ENCODE measurements at places on chromosomes 7 and 10.

DNA sequence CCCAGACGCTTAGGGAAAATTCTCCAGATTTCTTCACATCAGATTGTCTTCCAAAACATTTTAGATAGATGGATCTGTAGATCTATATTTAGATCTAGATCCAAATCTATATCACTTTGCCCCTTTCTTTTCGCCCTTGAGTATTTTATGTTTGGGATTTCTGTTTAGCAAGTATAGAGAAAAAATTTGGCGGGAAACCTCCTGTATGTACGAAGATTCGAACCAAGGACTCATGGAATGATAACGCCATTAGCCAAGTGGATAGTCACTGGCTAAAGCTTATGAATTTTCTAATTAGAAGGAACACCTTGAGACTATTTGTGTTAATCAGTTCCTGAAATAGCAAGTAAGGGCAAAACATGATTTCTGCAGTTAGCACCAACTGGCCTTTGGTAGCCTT, 1.2 kb downstream of the THNSL1 start:
- no peak for DNase-seq

GRCh38 chr7:5532536-5533335, 109.1 kb upstream of the TNRC18 start:
- DNase-seq, result peak; percentile 91

- DNase-seq, result no peak
These were observed 380.3 kb upstream of the SEMA3C start for GRCh38 chr7:81298951-81299666.

DNA sequence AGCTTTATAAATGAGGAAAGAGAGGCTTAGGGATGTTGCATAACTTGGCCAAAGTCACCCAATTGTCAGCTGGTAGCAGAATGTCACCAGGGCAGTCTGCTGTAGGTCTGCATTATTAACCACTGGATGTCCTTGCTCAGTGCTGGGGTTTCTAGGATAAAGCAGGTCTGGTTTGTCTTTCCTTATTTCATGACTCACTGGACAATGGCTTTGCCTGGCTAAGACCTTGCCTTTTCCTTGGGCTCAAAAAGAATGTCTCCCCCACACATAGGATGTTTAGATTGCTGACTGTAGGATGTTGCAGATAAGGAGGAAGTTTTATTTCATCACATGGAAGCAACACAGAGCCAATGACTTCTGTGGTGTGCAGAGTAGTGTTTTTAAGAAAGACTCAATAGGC, 29.4 kb downstream of the WDFY4 start:
- no peak for DNase-seq

DNA sequence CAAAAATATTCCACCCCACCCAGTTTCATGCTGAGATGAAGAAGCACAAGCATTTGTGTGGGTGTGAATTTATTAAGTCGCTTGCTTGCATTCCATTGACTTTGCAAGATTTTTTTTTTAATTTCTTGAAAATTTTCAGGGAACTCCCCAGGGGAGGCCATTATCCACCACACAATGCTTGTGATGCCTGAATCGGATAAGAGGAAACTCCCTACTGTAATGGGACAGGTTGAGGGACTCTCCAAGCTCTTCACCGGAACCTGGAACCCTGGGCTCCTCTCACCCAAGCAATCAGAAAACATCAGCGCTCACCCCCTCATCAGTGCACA, 153.6 kb upstream of the ZMIZ1 start:
- DNase-seq, result no peak

GRCh38 chr7:151094675-151095074, 8.4 kb downstream of the AGAP3 start:
- no peak for DNase-seq

- DNase-seq, result no peak
These were observed 141.4 kb downstream of the GRID1 start for GRCh38 chr10:86225103-86225782.

DNA sequence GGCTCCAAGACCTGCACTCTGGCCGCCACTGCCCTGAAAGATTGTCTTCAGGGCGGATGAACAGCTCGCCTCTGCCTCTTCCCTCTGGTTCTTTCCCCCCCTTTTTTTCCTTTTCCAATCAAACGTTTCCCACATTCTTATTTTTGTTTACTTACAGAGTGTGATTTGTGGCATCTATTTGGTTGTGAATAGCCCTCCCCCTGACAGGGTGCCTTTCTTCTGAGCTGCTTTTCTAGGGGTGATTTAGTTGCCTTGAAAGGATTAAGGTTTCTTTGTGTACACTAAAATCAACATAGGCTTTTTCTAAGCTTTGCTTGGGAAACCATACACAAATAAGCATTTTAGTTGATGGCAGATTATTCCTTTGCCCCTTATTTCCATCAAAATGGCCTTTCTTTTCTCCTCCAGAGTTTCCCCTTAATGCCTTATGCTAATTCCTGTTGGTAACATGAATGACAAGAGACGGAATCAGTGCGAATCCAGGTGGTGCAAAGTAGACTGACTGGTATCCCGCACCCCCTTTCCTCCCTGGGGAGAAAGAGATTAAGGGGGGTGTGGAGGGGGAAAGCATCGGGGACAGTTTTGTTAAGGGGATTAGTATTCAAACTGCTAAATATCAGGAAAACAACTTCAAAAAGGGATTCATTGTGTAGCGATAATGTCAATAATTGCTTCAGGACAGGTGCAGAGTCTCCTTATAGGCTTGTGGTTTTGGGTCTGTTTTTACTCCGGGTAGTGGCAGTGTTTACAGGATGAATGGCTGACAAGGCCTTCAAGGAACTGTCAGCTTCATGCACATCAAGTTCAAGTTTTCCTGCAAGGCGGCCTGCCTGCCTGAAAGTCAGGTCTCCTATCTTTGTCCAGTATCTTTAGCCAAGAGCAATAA, 431.6 kb upstream of the GALNT17 start:
- no peak for DNase-seq

DNA sequence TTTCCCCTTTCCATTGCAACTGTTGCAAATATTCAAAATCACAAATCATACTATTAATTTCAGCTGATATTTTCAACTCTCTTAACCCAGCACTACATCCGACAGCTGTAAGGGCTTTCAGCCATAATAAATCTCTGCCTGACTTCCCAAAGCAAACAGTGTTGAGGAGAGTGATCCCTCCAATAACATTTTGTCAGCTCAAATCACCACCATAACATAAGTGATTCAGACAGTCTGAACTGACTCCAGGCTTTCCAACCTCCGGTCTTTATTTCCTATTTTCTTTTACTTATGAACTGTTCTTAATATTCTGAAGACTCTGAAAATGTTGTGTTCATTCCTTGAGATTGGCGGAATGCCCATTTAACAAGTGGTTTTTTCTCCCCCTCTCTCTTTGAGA, 1085.9 kb downstream of the GATA3 start:
- DNase-seq, result no peak

- no peak for DNase-seq
These were observed 91.3 kb downstream of the POU6F2 start for GRCh38 chr7:39069031-39069430.

- DNase-seq, result no peak
These were observed 319.6 kb upstream of the ZMIZ1 start for GRCh38 chr10:78749200-78749599.

- no peak for DNase-seq
These were observed 77.1 kb upstream of the NFE2L3 start for GRCh38 chr7:26074919-26075318.

DNA sequence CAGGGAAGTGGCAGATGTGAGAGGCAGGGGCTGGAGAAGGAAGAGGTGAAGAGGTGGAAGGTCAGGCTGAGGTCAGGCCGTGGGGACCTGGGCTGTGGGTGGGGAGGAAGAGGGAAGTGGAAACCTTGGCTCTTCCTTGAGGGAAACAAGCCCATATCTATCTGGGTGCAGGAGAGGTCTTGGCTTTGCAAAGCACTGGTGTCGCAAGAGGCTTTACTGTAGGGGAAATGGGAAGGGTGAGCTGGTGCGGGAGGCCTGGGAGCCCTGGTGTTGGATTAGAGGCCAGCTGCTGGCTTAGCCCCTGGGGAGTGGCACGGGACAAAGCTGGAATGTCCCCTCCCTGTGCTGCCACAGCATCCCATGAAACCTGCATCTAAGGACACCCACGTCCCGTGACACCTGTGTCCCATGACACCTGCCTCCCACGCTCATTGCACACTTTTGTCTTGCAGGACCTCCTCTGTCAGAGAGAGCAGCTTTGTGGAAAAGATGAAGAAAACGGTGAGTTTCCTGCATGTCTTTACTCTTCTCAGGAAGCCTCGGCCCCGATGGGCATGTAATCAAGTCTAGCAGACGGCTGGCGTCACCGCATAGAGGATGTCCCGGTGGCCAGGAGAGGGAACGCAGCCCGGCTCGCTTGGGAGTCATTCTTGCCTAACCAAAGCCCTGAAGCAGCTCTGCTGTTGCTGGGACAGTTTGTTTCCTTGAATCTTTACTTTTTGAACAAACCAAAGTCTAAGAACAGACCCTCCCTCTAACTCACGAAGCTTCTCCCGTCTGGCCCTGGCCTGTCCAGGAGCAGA, 22.2 kb downstream of the TMEM120A start:
- DNase-seq, result peak; percentile 95

- DNase-seq, result no peak
These were observed 150.1 kb upstream of the NPS start for GRCh38 chr10:127398971-127399365.

GRCh38 chr7:134752006-134752760, 27.3 kb upstream of the CALD1 start:
- no peak for DNase-seq

DNA sequence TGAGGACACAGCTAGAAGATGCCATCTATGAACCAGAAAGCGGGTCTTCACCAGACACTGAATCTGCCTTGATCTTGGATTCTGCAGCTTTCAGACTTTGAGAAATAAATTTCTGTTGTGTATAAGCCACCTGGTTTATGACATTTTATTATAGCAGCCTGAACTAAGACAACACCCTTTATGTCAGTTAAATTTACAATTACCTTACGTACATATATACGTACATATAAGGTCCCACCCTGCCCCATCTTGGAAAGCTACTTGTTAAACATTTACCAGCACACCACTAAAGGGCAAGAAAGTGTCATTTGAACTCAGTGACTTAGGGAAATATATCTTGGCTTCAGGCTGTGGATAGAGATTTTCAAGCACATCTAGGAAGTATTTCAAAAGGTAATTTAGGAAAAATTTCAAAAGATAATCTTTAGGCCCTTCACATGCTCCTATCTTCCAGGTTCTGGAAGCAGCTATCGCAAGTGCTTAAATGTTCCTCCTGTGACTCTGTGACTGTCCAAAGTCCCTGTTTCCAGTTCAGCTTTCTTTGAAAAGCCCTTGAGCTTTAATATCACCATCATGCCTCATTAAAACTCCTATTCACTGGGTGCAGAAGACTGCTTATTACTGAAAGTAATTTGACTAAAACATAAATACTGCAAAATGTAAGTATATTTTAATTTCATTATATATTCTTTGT, 9.6 kb upstream of the SRI start:
- no peak for DNase-seq

- DNase-seq, result no peak
These were observed 29.3 kb downstream of the TNS3 start for GRCh38 chr7:47552621-47553020.

- DNase-seq, result no peak
These were observed 229.6 kb downstream of the CREB5 start for GRCh38 chr7:28641752-28642545.

- DNase-seq, result no peak
These were observed 234.5 kb upstream of the FZD1 start for GRCh38 chr7:91029688-91030087.

- DNase-seq, result no peak
These were observed 30.3 kb downstream of the IMMP2L start for GRCh38 chr7:111531993-111532392.

DNA sequence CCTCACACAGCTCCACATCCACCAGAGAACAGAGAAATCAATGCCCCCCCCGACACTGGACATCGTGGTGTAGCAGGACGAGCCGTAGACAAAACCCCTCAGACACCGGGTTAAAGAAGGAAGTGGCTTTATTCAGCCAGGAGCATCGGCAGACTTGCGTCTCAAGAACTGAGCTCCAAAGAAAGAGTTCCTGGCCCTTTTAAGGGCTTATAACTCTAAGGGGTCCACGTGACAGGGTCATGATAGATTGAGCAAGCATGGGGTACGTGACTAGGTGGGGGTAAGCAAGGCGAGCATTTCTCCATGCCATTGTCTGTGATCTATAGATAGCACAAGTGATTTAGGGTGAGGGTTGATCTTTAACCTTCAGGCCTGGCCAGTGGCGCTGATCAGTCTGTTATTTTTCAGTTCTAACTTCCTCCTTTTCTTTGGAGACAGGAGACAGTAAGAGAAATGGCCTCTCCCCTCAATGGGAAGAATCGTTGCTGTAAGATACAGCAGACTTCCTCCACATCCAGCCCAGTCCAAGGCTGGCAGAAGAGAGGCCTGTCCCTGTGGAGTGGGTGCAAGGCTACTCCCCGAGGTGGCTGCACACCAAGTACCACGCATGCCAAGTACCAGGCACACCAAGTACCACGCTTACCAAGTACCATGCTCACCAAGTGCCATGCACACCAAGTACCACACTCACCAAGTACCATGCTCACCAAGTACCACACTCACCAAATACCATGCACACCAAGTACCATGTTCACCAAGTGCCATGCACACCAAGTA, 19.5 kb upstream of the PPP2R2D start:
- peak; percentile 48 for DNase-seq

GRCh38 chr7:130151591-130152492, 53.4 kb downstream of the TMEM209 start:
- no peak for DNase-seq

GRCh38 chr10:44393834-44394547, 9.1 kb upstream of the CXCL12 start:
- DNase-seq, result no peak

DNA sequence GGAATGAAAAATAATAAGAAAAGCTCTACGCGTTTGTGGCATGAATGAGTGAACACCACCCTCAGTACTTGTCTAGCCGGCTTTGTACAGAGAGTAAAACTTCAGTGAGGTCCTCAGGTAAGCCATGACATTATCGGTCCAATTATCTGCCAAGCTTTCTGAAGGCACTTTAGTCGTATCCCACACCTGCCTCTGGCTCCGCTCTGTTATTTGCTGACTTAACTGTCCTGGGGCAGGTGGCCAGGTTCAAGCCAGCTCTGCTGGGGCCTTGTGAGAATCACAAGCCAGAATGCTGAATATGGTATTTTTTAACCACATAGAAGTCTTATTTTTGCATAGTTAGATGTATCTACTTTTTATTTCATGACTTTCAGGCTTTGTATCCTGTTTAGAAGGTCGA, 66.0 kb upstream of the FHIP2A start:
- DNase-seq, result no peak

GRCh38 chr10:992871-993270, 4.6 kb downstream of the GTPBP4 start:
- DNase-seq, result no peak

GRCh38 chr7:147721962-147722830, 868.4 kb upstream of the C7orf33 start:
- no peak for DNase-seq

DNA sequence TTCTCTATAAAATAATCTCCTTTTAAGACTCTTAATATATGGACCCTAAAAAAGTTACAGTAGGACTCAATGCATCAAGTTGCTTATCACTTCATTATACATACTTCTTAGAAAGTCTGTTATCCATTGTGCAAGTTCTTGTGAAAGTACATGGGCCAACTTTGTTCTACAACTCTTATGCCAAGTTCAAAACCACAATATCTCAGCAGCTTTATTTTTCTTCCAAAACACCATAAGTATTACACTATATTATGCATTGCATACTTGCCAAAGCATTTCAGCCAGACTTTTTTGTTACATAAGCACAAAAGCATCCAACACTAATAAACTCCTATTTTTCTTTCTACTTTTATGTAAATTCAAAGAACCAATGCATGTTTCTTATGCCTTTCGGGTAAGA, 94.4 kb downstream of the AHR start:
- no peak for DNase-seq

- DNase-seq, result no peak
These were observed 254.6 kb downstream of the GRID1 start for GRCh38 chr10:86111902-86112545.
